Bronchial epithelial cell (primary cell): ENCODE measurements at places on chromosomes 5 and 9.

- DNase-seq: no peak
Observed at GRCh38 chr9:123757960-123758359, 172.0 kb downstream of the DENND1A start.

DNA sequence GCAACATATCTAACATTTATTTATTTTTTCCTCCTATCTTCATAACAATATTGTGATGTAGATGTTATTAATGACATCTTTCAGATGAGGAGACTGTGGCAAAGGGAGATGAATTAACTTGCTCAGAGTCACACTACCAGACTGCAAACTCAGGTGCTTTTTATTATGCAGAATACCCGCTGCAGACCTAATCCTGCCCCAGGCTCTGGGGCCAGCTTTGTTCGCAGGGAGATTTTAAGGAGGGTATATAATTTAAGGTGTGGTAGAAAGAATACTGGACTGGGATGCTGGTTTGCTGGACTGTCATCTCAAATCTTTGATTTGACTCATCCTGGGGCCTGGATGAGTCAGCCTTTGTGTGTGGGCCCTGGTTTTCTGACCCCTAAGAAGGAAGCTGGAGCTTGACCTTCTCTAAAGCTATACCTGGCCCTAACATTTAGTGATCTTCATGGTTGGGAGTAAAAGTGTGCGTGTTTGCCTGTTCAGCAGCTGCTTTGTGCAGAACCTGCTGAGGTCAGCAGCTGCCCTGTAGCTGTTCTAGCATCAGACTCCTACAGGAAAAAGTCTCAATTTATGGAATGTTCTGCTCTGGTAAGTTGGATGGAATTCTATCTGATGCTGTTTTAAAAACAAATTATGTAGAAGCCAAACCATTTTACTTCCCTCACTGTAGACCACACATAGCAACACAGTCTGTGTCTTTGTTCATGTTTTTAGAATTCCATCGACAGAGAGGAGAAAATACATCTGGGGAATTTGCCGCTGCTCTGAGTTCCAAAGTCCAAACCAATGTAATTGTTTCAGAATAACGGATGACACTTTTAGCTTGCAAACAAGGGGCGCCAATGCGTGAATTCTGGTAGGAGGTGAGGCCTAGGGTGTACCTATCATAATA, 4.5 kb downstream of the SLC36A1 start:
- DNase-seq: peak; percentile 42

DNA sequence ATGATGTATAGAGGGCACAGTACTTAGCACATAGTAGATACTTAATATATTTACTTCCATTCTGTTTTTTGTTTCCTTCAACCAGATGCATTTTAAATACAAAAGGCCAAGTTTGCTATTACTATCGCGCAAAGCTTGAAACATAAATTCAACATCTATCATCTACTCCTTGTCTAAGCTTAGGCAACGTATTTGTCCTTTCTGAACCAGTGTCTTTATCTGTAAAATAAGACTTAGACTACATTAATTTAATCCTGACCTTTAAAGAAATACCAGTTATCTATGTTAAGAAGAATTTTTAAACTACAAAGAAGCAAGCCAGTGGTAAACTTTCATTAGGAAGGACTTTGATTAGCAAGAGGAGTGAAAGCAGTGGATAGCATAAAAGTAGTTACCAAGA, 173.0 kb downstream of the WDR70 start:
- DNase-seq: no peak

GRCh38 chr9:93950619-93951601, 4.2 kb downstream of the BARX1 start:
- DNase-seq: no peak

DNA sequence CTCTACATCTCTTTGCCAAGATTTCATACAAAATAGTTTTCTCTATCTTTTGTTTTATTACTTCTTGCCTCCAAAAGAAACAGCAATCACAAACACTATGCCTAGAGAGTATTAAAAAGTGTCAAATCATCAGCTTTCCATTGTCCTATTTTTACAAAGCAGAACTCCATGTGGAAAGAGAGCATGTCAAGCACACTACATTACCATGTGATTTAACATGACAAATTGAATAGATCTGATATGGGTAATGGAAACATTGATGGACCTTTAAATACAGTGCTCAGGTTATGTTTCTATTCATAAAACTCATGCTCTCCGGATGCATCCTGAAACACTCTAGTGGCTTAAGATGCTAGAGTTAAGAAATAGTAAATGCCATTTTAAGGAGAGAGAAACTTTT, 791.4 kb upstream of the CTNND2 start:
- no peak for DNase-seq

DNA sequence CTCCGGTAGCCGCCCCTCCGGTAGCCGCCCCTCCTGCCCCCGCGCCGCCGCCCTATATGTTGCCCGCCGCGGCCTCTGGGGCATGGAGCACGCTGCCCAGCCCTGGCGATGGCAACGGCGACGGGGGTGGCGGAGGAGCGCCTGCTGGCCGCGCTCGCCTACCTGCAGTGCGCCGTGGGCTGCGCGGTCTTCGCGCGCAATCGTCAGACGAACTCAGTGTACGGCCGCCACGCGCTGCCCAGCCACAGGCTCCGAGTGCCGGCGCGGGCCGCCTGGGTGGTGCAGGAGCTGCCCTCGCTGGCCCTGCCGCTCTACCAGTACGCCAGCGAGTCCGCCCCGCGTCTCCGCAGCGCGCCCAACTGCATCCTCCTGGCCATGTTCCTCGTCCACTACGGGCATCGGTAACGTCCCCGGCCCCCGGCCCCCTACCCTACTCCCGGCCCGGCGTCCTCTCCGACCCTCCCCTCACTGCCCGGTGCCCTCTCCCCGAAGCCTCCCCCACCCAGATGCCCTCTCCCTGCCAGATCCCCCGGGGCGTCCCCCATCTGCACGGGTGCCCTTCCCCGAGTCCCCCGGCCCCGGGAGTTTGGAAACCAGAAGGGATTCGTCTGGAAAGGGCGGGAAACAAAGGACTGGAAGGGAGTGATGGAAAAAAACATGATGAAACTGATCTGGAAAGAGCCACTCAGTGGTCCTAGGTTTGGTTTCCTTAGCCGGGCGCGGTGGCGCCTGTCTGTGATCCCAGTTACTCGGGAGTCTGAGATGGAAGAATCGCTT, 417 bp downstream of the SRD5A1 start:
- peak; percentile 3 for DNase-seq

GRCh38 chr5:124289641-124290311, 456.7 kb downstream of the ZNF608 start:
- DNase-seq: peak; percentile 75

- no peak for DNase-seq
Observed at GRCh38 chr5:17151686-17152085, 65.7 kb upstream of the BASP1 start.

DNA sequence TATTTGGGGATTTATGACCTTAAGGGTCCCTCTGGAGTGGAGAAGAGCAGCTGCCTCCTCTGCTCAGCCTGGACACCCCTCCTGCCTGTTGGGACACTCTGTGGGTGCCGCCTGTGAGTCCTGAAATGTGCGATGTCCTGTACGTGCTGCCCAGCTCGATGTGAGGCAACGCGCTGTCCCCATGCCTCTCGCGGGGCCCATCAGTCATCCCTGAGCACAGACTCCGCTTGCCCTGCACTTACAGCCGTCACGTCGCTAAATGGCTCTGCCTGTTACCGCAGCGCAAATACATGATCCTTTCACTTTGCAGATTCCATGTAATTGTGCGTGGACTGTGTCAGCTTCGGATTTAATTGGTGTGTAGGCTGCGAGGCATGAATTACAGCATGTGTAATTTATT, 27.1 kb downstream of the IRX4 start:
- DNase-seq: no peak

- DNase-seq: peak; percentile 87
Observed at GRCh38 chr5:83475391-83475863, 3.9 kb downstream of the VCAN start.

DNA sequence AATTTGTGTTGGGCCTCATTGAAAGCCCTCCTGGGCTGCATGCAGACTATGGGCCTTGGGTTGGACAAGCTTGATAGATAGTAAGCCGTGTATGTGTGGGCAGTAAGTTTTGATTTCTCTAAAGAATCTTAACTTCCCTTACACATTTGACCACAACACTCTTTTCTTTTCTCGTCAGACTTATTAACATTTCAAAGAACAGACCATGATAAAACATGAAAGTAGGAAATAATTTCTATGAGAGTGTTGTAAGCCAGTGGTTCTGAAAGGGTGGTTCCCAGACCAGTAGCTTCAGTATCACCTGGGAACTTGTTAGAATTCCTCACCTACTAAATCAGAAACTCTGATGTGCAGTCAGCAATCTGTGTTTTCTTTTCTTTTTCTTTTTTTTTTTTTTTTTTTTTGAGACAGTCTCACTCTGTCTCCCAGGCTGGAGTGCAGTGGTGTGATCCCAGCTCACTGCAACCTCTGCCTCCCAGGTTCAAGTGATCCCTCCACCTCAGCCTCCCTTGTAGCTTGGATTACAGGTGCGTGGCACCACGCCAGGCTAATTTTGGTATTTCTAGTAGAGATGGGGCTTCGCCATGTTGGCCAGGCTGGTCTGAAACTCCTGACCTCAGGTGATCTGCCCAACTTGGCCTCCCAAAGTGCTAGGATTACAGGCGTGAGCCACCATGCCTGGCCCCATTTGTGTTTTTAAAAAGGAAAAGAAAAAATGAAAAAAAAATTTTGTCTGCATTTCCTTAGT, 20.0 kb upstream of the GCNT1 start:
- DNase-seq: no peak

DNA sequence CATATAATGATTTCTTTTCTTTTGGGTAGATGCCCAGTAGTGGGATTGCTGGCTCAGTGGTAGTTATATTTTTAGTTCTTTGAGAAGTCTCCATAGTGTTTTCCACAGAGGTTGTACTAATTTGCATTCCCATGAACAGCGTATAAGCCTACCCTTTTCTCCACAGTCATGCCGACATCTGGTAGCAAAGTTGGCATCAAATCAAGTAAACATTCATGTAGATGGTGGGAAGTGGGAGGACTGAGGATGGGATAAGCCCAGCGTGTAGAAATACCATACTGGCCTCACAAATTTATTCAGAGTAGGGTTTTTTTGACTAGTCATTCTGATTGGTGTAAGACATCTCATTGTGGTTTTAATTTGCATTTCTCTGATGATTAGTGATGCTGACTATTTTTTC, 115.4 kb downstream of the EGFLAM start:
- no peak for DNase-seq

- no peak for DNase-seq
Observed at GRCh38 chr9:69411931-69412740, 87.1 kb downstream of the ENTREP1 start.

GRCh38 chr5:76081811-76082771, 1.1 kb upstream of the SV2C start:
- DNase-seq: no peak

DNA sequence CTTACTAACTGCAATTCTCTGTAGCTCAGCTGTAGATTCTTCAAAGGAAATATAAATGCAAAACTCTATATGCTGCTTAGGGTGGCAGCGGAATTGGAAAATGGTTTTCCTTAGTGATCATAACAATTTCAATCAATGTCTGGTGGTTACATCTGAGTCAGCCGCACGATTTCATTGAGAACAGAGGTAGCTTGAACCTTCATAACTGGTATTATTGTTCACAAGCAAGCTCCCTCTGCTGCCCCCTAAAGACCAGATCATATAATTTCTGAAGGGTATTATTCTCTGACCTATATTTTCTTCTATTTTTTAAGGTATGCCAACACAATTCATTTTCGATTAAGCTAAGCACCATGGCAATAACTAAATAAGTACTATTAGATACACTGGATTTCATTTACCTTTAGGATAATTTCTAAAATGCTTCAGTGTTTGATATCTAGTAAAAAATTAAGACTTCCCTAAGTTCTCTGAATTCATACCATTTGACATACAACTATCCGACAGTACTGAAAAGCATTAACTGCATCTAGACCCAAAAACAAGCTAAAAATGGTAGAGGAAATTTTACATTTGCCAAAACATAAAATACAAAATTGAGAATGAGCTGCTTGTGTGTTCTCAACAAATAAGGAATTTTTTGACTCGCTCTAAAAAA, 181.1 kb upstream of the SPEF2 start:
- DNase-seq: peak; percentile 27
